ENCODE measurements at places on chromosomes 11 and 22. TPM values are rescaled to one million over a fixed set of nuclear protein-coding genes. Genes with fewer than 3 reads are reported as not detected.

KRTAP5-1 gene
- not detected for total RNA-seq

DNA sequence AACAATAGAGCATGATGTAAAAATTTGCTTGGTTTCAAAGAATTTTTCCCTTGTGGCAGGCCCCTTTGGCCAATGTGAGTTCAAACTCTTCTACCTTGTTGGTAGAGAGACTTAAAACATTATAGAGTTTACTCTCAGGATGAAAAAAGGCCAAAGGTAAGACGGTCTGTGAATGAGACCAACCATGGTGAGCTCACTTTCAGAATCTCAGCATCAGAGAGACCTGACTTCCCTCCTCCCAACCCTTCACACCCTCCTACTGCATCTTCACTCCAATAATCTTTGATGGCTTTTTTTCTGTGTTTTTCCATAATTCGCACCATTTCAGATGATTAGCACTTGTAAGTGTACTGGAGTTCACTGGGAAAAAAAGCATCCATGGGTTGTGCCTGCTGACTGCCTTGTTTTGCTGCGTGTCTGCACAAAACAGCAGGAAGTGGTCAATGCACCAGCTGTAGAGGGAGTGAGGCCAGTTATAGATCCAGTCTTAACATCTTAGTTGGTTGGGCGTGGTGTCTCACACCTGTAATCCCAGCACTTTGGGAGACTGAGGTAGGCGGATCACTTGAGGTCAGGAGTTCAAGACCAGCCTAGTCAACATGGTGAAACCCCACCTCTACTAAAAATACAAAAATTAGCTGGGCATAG is 64.1 kb downstream of the SLC1A2 start:
- no peak for DNase-seq

- no peak for DNase-seq
These were observed 18.9 kb downstream of the ZBTB16 start for GRCh38 chr11:114078423-114078822.

DNA sequence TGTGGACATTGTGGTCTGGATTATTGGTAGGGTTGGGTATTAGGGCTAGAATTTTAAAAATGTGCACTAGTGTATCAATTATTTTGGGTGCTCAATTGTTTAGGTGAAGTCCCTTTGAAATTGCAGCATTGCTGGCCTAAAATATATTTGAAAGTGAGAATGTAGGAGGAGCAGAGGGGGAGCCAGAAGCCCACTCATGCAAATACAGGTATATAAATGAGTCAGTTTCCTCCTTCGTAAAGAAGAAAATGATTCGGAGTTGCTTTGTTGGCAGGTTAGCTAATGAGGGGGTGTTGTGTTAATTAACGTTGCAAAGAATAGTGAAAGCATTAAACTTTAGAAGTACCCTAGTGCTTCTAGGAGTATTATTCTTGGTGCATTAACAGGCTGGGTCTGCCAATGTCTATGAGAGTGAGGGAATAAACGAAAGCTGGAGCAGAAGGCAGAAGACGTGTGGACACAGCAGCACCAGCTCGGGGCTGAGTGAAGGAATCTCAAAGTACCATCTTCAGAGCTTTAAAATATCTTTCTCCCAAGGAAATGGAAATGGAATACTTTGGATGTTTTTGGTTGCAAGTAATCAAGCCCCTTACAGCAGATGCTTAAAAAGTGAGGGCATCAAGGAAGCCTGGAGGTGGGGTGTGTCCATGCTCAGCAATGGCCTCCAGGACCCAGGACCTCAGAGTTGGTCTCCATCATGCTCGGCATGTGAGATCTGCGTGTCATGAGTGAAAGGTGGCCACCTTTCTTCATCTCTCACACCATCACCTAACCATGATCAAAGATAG is 522.9 kb downstream of the NTM start:
- DNase-seq, result no peak

DNA sequence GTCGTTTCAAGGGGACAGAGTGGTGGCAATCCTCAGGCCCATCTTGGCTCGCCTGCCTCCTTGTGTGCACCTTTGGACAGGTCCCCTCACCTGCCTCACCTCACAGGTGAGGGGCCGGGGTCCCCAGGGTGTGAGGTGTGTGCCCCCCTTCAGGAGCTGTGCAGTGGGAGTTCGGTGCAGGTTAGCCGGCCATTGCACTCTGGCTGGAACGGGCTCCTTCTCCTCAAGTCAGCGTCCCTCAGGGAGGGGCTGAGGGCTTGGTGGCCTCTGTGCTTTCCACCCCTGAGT is 269.1 kb downstream of the TBC1D22A start:
- DNase-seq, result no peak

DNA sequence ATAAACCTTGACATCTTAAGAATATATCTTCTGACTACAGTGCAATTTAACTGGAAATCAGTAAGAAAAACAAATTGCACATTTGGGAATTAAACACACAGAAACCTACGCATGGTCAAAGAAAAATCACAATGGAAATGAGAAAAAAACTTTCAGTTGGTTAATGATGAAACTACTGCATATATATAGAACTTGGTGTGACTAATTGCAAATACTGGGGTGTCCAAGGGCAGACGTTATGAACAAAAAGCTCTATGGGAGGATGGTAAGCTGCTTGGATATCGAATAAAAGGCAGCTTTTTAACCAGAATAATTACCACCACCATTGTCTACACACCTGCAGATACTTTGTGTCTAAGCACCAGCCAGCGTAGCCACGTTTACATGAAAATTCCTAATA is 791 bp downstream of the GDPD4 start:
- no peak for DNase-seq

DNA sequence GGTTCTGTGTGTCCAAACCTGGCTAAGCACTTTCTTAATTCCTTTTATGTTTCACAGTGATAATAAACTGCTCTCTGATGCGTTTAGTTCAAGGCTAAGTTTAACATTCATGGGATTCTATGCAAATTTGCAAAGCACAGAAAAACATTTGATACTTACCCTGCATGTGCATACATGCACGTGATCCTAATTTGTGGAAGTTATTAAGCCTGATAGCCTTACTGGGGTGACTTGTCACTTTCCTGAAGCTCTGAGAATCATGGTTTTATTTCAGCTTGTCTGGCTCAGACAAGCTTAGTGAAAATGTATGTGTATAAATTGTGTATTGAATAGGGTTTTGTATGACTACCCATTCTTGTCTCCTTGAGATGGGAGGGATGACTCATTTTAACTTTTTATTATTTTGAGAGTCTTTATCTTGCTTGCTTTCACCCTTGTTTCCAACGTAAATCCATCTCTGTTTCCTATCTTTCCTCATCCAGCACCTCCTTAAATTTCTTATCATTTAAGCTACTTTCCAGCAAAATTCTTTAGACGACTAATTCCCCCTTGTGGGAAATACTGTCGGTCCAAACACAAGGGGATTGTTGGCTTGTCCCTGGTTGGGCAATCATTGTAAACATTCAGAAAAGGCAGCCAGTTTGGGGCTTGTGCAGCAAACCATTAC is 167.1 kb downstream of the C11orf91 start:
- DNase-seq, result no peak

GGTLC2 gene
- total RNA-seq, result not detected

- no peak for DNase-seq
These were observed 42.9 kb downstream of the RDX start for GRCh38 chr11:110253525-110253924.

DNA sequence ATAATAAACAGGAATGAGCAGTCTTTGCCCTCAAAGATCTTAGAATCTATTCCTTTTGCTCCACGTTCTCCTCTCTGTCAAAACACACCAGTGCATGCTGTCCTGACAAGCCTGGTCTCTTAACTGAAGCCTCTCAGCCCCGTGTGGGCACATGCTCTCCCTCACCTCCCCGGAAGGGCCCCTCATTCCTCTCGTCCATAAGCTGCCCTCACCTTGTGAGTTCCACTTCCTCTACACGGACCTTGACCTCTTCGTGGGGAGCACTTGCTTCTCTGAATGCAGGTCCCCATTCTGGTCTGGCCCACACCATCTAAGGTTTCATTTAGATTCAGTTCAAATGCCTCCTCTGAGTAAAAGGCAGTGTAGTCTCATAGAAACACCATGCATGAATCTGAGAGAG is 412.3 kb upstream of the SYN3 start:
- DNase-seq, result no peak

DNA sequence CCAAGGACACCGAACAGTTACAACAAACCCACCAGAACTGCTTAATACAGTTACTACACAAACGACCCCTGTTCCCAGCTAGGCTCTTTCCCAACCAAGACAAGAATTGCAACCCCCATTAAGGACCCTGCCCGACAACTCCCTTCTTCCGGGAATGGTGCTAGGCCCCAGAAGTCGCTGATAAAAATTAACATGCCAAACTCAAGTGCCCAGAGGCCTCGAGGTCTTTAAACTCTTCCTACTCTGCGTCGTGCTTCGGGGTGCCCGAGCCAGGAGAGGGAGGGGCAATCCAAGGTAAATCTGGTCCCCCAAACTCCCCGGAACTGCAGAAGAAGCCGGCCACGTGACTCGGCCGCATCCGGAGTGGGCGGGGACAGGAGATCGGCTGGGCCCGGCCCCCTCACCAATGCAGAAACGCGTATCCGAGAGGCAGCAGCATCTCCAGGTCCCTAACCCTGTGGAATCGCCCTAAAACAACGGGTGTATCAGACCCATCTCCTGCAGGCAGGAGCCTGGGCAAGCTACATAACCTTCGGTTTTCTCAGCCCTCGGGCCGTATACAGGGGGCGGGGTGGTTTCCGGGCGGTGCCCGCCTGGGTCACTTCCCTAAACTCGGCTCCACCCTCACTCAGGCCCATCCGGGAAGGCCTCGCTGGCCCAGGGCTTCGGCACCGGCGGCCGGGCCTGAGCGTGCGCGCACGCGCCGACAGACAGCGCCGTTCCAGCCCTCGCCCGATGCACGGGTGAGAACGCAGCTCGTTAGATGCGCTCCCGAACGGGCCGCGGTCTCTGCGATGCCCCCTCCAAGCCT is 1.1 kb downstream of the CFL1 start:
- peak; percentile 96 for DNase-seq

- DNase-seq, result peak; percentile 73
These were observed 70.4 kb downstream of the FBXO7 start for GRCh38 chr22:32544953-32545558.

UPK3A gene
- not detected for total RNA-seq

RBFOX2 gene
- total RNA-seq, result 50.1 TPM

- DNase-seq, result no peak
These were observed 14.9 kb downstream of the SLC25A18 start for GRCh38 chr22:17578136-17578754.

DNA sequence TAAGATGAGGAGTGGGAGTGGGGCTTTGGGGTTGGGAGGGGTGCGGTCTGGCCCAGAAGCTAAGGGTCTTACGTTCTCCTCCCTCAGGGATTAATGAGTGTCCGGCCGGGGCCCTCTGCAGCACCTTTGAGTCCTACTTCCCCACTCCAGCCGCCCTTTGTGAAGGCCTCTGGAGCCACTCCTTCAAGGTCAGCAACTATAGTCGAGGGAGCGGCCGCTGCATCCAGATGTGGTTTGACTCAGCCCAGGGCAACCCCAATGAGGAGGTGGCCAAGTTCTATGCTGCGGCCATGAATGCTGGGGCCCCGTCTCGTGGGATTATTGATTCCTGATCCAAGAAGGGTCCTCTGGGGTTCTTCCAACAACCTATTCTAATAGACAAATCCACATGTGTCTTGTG is 4.0 kb downstream of the FOLR3 start:
- peak; percentile 86 for DNase-seq

GRCh38 chr11:117420598-117420997 is 92.9 kb downstream of the CEP164 start:
- DNase-seq, result peak; percentile 59

SCGB1C1 gene
- not detected for total RNA-seq

DNA sequence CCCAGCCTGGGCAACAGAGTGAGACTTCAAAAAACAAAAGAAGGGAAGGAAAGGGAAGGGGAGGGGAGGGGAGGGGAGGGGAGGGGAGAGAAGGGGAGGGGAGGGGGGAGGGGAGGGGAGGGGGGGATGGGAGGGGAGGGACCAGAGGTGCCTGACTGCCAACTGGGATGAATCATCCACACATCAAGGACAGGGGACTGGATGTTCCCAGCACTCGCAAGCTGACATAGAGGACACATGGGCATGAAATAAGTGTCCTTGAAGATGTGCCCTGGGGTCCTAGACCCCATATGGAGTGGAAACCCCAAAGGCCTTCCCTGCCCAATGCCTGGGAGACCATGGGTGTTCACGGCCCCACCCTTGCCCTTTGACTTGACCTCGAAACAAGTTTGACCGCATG is 19.8 kb downstream of the TST start:
- no peak for DNase-seq

PANX3 gene
- total RNA-seq, result not detected

LRRC75B gene
- total RNA-seq, result 6.0 TPM

IGSF22 gene
- total RNA-seq, result 1.00 TPM

DNA sequence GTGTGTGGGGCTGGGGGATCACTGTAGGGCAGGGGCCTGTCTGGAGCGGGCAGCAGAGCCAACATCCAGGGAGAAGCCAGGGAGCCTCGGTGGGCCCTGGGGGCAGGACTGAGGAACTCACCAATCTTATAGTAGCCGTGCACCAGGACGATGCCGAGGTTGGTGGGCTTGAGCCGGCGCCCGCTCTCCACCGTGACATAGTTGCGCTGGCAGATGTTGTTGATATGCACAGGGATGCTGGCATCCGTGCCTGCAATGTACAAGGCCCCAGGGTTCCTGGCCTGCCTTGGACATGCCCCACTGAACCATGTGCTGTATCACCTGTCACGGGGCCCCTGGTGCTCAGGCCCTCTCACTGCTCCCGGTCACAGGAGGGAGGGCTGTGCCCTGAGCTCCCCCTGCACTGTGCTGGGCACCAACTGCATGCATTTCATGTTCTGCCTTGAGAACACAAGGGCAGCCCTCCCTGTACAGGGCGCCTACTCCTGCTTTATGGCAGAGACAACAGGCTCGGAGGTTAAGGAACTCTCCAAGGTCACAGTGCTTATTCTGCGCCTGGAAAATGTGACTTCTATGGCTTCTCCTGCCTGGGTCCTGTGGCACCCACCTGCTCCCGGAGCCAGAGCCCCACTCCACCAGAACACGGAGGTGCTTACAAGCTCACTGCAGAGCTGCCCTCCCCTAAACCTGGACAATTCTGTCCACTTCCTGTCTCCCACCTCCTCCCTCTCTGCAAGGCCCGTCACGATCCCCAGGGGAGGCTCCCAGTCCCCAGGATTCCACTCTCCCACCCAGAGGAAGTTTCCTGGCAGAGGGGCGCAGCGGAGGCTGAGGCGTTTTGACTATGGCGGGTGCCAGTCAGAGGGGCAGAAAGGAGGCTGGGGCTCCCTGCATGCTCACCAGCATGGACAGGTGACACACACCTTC is 7.8 kb upstream of the PPM1F start:
- DNase-seq, result no peak

MMP3 gene
- total RNA-seq, result 1.5 TPM

- no peak for DNase-seq
These were observed 16.8 kb upstream of the PAFAH1B2 start for GRCh38 chr11:117127171-117127901.

GRCh38 chr22:28574159-28574788 is 105.4 kb downstream of the TTC28 start:
- DNase-seq, result no peak

GRCh38 chr11:66183494-66184048 is 84.9 kb upstream of the RAB1B start:
- no peak for DNase-seq

CPT1B gene
- total RNA-seq, result 10.4 TPM

INS gene
- total RNA-seq, result 0.74 TPM

GRCh38 chr11:26753723-26754504 is 32.1 kb upstream of the SLC5A12 start:
- DNase-seq, result no peak

- DNase-seq, result no peak
These were observed 26.6 kb upstream of the CABP7 start for GRCh38 chr22:29693161-29693560.

All from mesenteric fat pad (tissue), 1 donor.